ENCODE measurements at places on chromosomes 2 and 18.
A peak's percentile ranks its signal among the peaks of the same experiment; 100 is the strongest.

- DNase-seq, result no peak
Observed at GRCh38 chr2:58800881-58801280, 559.8 kb upstream of the FANCL start.

- no peak for DNase-seq
Observed at GRCh38 chr2:26820932-26821331, 27.0 kb upstream of the DPYSL5 start.

- no peak for DNase-seq
Observed at GRCh38 chr2:57862727-57863126, 183.9 kb upstream of the VRK2 start.

DNA sequence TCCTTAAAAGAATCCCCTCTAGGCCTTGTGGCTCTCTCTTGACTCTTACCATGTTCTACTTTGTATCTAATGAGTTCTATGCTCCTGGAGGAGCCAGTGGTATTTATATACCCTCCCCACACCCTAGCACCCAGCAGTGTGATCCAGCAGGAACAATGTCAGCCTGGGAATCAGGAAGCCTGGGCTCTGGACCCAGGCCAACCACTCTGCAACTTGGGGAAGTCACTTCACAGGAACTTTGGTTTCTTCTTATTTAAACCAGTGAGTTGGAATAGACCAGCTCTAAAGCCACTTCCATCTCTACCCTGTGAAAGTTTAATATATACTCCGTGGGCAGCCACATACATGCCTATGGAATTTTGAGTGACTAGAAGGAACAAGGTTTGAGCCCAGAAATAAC is 11.6 kb upstream of the SPTBN1 start:
- DNase-seq, result no peak

GRCh38 chr2:73295751-73296400 is 2.5 kb upstream of the EGR4 start:
- DNase-seq, result no peak

GRCh38 chr2:216516730-216517350 is 18.2 kb downstream of the RPL37A start:
- DNase-seq, result peak; percentile 58

GRCh38 chr2:217703102-217703501 is 299.7 kb downstream of the TNS1 start:
- no peak for DNase-seq

DNA sequence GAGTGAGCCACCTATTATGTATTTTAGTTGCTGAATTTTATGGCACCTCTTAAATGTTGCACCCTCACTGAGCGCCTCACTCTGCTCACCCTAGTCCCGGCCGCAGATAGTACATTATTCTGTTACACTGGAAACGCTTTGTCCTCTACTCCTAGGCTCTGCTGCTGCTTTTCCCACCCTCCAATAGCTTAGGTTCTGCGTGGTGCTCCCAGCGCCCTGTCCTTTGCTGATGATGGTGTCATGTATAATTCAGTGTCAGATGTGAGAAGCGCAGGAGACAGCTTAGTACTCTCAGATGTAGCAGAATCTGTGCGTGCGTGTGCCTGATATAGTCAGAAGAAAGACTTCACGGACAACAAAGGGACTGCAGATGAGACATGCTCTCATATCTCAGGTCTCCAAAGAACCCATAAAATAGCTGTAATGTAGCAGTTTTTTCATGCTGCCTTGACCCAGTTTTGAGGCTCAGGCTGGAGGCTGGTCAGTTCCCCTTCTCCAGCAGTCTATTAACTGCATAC is 1.4 kb upstream of the REEP1 start:
- no peak for DNase-seq

- DNase-seq, result peak; percentile 88
Observed at GRCh38 chr2:69216535-69217332, 170.3 kb downstream of the GFPT1 start.

DNA sequence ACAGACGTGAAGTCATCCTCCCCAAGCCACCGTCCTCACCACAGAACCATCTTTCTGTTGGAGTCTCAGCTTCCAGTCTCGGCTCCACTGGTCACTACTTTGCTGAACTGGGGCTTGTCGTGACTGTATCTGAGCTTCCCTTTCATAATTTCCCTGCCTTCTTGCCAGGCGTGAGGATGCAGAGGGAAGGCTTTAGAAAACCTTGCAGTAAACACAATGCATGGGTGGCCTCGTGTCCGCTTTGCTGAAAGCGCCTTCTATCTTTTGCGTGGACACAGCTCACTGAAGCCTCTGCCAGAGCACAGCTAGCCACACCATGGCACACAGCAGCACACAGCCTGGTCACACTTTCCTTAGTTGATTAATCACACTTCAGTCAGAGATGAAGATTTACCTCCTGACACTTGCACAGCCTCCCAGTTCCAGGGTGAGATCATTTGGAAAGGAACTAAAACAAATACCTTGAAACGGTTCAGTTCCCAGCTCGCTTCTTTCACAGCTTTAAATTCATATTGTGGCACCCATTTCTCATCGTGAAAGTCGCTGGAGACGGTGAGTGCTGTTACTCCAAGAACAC is 2.8 kb upstream of the GPR45 start:
- DNase-seq, result no peak

- no peak for DNase-seq
Observed at GRCh38 chr18:2050702-2051201, 520.6 kb downstream of the METTL4 start.

DNA sequence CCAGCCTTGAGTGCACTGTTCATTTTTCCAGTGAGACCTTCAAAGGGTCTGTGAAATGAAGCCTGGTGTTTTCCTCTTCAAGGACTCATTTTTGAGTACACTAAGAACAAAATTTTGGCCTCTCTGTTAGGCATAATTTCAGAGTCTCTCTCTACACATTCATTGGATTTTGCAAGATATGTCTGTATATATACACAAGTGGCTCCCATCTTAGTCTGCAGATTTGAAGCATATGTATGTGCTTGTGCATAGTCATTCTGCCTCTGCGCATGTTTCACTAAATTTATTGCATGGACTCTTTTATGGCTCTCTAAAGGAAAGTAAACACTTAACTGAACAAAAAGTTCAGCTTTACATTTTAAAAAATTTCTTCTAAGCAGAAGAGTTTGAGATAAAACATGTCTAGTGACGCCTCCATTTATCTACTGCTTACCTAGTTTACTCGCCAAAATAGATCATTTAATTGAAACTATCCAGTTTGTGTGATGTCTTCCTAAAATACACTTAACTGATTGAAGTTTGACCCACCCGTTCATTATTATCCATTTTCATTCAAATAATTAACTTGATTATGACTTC is 145.9 kb downstream of the FMNL2 start:
- DNase-seq, result no peak

GRCh38 chr2:117833911-117834310 is 19.4 kb downstream of the DDX18 start:
- no peak for DNase-seq

GRCh38 chr2:236915186-236915585 is 170.5 kb upstream of the COPS8 start:
- no peak for DNase-seq

DNA sequence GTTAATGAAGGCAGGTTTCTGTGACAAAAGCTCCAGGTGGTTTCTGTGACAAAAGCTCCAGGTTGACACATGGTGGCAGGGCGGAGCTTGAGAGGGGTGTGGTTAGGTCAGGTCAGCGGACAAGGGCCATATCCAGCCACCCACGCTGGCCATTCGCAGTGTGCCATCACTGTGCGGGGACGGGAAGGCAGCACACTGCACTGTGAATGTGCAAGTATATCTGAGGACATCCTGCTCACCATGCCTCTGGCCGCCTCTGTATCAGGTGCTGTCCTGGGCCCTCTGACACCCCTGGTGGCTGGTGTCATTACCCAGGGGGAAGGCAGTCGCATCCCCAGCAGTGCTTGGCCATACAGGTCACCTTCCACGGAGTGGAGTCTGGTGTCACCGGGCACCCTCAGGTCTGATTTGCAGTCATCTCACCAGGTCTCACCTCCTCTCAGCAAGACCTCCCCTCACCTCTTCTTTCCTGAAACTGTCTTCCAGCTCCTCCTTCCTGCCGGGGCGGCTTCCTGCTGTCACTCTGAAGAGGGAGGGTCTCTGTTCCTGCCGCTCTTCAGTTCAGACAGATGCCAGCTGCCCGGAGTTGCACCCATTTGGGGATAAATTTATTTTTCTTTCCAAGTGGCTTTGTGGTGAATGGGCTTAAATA is 34.9 kb downstream of the CTIF start:
- DNase-seq, result no peak

DNA sequence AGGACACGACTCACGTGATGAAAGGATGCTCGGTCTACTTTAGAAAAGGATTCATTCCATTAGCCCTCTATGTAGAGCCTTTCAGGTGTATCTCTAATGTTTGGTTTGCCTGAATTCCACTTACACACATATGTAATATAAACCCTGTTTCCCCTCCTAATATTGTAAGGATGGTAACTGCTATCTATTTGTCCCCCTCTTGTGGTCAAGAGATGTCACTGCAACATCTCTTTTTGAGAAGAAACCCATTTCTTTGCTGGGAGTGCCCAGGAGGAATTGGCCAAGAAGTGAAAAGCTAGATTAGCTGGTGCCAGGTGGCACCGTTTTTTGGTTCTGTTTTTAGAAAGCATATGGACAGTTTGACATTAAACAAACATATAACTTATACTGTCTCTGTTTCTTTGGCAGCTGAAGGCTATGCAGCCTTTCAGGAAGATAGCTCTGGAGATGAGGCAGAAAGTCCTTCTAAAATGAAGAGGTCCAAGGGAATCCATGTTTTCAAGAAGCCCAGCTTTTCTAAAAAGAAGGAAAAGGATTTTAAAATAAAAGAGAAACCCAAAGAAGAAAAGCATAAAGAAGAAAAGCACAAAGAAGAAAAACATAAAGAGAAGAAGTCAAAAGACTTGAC is 41.2 kb downstream of the RALBP1 start:
- DNase-seq, result peak; percentile 59

- DNase-seq, result no peak
Observed at GRCh38 chr2:119591523-119591922, 47.3 kb downstream of the CFAP221 start.

- DNase-seq, result no peak
Observed at GRCh38 chr18:79941473-79942119, 9.9 kb downstream of the SLC66A2 start.

DNA sequence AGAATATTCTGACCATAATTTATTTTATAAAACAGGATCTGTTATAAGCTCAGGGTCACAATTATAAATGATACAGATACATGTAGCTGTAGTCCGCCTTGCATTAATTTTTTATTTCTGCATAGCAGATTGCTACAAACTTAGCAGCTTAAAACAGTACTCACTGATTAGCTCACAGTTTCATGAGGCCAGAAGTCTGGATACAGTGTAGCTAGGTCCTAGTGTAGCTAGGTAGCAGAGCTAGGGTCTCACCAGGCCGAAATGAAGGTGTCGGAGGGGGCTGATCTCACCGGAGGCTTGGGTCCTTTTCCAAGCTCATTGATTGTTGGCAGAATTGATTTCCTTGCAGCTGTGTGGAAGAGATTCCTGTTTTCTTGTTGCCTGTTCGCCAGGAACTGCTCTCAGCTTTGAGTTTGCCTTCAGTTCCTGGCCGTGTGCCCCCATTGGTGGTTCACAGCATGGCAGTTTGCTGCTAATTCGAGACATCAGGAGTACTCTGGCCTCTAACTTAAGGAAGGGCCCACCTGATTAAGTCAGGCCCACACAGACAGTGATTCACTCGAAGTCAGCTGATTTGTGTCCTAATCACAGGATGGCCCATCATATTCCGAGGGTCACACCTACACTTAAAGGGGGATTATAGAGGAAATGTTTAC is 18.4 kb downstream of the NAPG start:
- peak; percentile 37 for DNase-seq

DNA sequence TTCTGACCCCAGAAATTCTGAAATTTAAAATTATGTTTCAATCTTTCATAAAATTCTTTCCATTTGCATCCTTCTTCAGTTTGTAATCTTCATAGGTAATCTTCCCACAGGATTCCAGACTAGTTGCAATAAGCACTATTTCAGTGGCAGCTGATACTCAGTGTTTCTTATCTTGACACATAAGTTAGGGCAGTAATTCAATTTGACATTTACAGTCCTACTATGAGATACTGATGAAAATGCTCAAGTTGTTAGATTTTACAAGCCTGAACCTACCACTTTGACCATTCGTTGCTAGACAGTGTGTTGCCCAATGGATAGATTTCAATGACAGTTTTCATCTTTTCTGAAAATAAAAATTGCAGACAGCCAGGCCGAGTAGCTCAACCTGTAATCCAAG is 10.4 kb downstream of the METTL21A start:
- no peak for DNase-seq

DNA sequence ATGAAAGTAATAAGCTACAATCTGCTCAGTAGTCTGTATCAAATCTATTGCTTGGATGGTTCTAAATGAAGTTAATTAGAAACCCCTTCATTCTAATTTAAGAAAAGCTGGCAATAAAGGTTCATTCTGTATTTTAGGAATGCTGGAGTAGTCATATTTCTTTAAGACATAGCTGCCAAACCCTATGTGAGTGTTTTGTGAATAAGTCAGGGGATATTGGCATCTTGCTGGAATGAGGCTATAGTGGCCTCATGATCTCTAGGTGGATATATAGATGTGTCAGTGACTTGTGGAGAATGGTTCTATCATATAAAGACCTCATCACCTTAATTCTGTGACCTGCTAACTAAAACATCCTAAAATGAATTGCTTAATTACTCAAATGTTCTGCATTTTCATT is 196.3 kb downstream of the PDE1A start:
- peak; percentile 19 for DNase-seq

DNA sequence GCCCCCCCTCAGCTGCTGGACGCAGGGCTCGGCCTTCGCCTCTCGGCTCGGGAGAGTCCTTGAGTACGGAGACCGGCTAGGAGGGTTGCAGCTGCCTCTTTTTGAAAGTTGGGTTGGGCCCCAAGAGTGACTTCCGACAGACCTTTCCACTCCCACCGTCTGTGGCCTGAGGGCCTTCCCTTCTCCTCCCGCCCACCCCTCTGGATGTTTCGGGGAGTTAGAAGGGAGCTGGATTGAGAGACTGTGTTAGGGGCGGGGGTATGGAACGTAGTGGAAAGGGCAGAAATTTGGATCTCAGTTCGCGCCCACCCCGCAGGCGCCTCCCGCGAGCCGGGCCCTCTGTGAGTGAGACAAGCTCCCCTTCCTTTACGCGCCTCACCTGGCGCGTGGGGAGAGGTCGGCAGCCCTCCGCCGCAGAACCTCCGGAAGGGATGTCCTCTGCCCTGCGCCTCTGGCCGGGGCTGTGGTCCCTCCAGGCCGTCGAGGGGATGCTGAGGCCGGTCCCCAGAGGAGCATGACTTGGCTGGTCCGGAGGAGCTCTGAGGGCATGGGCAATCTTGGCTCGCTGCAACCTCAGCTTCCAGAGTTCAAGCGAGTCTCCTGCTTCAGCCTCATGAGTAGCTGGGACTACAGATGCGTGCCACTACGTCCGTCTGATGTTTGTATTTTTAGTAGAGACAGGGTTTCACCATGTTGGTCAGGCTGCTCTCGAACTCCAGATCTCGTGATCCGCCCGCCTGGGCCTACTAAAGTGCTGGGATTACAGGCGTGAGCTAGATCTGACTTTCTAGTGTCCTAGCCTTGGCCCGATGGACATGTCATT is 15.9 kb downstream of the C2orf74 start:
- DNase-seq, result peak; percentile 30
